Heart right ventricle (tissue), 16 donors: ENCODE measurements at places on chromosomes 16 and 17. TPM values are rescaled to one million over a fixed set of nuclear protein-coding genes. Genes with fewer than 3 reads are reported as not detected.

DNA sequence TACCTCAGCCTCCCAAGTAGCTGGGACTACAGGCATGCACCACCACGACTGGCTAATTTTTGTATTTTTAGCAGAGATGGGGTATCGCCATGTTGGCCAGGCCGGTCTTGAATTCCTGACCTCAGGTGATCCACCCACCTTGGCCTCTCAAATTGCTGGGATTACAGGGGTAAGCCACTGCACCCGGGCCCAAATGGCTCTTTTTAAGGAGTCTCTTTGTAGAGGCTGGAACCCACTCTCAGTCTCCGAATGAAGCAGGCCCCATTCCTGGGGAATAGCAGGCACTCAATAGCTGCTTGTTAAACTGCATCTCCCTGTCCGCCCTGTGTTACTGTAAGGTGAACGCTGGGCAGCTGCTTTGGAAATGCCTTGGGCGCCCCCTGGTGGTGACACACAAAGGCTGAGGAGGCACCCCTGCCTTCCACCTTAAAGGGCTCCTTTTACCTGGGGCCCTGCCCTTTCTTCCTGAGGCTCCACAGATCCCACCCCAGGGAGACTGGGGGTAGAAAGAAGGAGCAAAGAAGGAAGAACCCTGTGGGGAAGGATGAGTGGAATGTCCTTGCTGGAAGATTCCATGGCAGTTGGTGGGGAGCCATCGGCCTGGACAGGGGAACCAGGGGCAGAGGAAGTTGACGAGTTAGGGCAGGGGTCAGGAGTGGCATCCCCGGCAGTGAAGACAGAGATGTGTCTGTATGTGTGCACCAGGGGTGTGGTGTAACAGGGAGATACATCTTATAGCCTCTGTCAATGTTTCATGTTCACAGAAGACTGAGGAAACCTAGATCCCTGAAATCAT is 6.1 kb upstream of the SP2 start:
- peak; percentile 87 for DNase-seq

- DNase-seq, result no peak
Observed at GRCh38 chr17:79811011-79811867, 14.4 kb upstream of the CBX8 start.

MSI2 gene
- 27.1 TPM for polyA plus RNA-seq

ACE gene
- polyA plus RNA-seq, result 10.1 TPM

CACNG5 gene
- polyA plus RNA-seq, result not detected
